ENCODE measurements at places on chromosomes 2 and 18.

DNA sequence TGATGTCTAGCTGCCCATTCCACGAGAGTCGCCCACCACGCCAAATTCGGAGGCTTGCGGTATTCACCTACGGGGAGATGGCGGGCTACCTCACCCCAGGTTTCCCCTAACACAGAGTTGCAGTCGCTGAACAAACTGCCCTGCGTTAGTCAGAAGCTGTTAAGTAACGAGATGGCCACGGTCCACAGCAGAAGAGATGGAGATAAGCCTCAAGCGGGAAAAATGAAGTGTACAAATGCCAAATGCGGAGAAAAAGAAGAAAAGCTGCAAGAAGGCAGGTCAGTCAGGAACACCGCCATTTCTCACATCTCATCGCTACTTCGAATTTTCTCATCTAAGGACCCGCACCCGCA, 425 bp downstream of the ASB3 start:
- H3K4me1 ChIP-seq = peaks cover 32% of the 10 kb centered on the region
- H3K4me3 ChIP-seq = peak overlapping the region; percentile 83
- H3K27me3 ChIP-seq = no peaks in the 10 kb centered on the region
- H3K27ac ChIP-seq = peak overlapping the region; percentile 79
- peaks cover 5% of the 10 kb centered on the region for H3K36me3 ChIP-seq
- no peak for DNase-seq

DNA sequence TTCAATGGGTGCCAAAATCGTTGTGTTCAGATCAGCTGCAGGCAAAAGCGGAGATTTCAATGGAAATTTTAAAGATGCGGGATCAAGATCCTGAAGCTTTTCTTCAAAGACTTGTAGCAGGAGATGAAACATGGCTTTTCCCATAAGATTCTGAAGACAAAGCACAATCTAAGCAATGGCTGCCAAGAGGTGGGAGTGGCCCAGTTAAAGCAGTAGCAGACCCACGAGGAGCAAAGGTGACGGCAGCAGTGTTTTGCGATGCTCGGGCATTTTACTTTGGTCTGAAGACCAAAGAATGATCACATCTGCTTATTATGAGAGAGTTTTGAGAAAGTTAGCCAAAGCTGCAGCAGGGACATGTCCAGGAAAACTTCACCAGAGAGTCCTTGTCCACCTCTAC, 222.9 kb downstream of the DSC3 start:
- no peaks in the 10 kb centered on the region for H3K36me3 ChIP-seq
- H3K27ac ChIP-seq = no peak overlapping the region
- DNase-seq = no peak
- no peak overlapping the region for H3K4me3 ChIP-seq

DNA sequence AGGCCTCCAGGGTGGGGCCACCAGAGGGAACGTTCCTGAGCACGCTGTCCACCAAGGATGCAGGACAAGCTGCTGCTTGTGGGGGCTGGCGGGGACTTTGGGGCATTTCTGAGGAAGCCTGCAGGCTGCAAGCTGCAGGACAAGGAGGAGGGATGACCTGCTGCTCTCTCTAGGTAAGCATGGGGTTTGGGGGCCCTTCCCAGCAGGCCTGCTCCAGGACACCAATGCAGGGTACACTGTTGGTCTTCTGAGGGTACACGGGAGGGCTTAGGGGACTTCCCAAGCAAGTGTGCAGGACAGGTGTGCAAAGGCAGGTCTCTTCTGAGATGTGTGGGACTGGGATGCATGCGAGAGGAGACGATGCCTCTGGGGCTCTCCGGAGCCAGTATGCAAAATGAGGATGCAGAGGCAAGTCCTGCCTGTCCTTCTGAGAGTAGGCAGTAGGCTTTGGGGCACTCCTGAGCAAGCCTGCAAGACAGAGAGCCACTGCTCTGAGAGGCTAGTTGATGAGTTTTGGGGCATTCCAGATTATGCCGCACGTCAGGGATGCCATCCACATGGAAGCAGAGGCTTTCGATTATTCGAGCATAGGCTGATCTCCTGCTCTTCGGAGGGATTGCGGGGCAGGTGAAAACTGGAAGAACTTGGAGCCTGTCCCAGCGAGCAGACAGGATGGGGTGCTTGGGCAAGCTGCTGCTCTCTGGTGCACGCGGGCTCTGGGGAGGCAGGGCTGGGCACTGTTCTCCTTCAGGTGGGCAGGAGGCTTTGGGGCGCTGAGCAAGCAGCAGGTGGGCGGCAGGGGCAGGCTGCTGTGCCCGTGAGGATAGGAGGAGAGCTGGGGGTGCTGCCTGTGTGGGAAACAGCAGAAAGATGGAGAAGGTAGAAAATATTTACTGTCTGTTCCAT, 44.6 kb downstream of the CNGA3 start:
- no peaks in the 10 kb centered on the region for H3K36me3 ChIP-seq
- no peaks in the 10 kb centered on the region for H3K27me3 ChIP-seq
- DNase-seq = no peak
- H3K27ac ChIP-seq = no peak overlapping the region
- no peak overlapping the region for H3K4me3 ChIP-seq
- no peaks in the 10 kb centered on the region for H3K4me1 ChIP-seq

DNA sequence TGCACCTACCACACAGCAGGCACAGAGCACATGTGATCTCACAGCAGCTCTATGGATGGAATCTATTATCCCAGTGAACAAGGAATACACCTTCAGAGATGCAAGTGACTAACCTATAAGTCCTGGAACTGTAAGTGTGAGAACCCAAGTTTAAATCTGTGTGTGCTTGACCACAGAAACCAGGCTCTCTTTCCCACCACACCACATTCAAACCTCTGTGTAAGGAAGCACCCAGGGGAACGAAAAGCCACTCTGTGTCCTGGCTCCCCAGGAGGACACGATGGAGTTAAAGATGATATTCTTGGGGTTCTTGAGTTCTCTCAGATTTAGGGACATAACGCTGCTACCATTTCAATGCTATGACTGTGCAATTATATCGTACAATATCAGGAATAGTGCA, 38.9 kb downstream of the TTR start:
- H3K4me3 ChIP-seq = no peak overlapping the region
- H3K27me3 ChIP-seq = peaks cover 4% of the 10 kb centered on the region
- H3K27ac ChIP-seq = no peak overlapping the region
- no peaks in the 10 kb centered on the region for H3K36me3 ChIP-seq
- DNase-seq = no peak

- peaks cover 58% of the 10 kb centered on the region for H3K27me3 ChIP-seq
- DNase-seq = no peak
- peaks cover 13% of the 10 kb centered on the region for H3K4me1 ChIP-seq
- no peak overlapping the region for H3K4me3 ChIP-seq
Observed at GRCh38 chr2:60560734-60561644, 7.5 kb upstream of the BCL11A start.

DNA sequence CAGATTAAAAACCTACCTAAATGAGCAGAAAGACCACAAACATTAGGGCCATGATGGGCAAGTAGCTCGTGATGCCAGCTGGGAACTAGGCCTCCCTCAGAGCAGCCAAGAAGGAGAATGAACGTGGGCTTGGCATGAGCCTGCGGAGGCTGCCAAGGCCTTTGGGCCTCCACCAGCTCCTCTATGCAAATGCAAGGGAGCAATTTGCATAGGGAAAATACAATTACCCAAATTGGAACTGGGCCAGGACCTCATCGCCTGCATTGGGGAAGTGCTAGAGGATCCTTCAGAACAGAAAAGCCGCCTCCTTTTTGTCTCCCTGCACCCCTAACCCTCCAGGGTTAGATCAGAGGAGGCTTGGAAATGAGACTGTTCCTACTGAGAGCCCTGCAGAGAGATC, 326.4 kb downstream of the SMAD2 start:
- H3K27me3 ChIP-seq = no peaks in the 10 kb centered on the region
- no peak overlapping the region for H3K4me3 ChIP-seq
- no peak for DNase-seq
- no peaks in the 10 kb centered on the region for H3K4me1 ChIP-seq
- no peaks in the 10 kb centered on the region for H3K36me3 ChIP-seq
- no peak overlapping the region for H3K27ac ChIP-seq

DNA sequence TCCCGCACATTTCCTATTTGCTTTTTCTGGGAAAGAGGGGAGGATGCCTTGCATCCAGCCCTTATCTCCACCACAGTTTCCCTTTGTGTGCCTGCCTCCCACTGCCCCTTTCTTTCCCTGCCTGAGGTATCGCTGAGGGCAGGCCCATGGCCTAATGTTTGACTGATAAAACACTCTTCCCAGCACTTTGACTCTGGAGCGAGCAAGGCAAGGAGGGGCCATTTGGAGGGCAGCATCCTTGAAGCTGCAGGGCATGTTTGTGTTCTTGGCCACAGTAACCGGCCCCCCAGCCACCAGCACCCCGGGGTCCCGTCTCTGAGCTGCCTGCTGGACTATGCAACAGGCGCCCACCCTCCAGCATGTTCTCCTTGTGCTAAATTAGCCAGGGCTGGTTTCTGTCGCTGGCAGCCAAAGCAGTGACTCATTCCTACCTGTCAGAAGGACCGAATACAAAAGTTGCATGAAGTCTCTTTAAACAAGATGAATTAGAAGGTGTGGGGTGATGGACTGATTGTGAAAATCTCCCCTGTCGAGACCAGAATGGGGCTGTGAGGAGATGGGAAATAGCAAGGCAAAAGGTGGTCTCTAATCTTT, 50.7 kb downstream of the BCL2L11 start:
- no peak overlapping the region for H3K4me3 ChIP-seq
- peaks cover 5% of the 10 kb centered on the region for H3K4me1 ChIP-seq
- peaks cover 3% of the 10 kb centered on the region for H3K36me3 ChIP-seq
- no peaks in the 10 kb centered on the region for H3K27me3 ChIP-seq
- no peak overlapping the region for H3K27ac ChIP-seq
- DNase-seq = no peak

DNA sequence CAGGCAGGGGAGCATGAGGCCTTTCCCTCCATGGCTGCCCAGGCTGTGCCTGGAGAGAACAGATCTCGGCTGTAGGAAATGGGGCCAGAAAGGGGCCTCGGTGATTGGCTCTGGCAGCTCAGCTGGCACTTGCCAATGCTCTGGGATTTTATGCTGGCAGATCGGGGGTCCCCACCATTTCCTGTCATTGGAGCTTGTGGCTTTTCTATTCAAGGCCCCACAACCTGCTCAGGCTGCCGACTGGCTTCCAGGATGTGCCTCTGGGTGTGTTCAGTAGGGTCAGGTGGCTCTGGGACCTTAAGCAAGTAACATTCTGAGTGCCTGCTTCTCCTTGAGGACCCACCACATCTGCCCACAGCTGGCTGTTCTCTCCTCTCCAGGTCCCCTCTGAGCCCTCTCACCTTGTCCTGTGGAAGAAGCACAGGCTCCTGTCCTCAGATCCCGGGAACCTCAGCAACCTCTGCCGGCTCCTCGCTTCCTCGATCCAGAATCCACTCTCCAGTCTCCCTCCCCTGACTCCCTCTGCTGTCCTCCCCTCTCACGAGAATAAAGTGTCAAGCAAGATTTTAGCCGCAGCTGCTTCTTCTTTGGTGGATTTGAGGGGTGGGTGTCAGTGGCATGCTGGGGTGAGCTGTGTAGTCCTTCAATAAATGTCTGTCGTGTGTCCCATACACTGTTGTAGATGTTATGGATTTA, 4.2 kb downstream of the GNLY start:
- H3K27ac ChIP-seq = no peak overlapping the region
- no peak for DNase-seq
- no peaks in the 10 kb centered on the region for H3K4me1 ChIP-seq
- no peaks in the 10 kb centered on the region for H3K36me3 ChIP-seq

GRCh38 chr2:226802573-226802972, 3.0 kb upstream of the IRS1 start:
- no peaks in the 10 kb centered on the region for H3K27me3 ChIP-seq
- no peak overlapping the region for H3K4me3 ChIP-seq
- H3K36me3 ChIP-seq = no peaks in the 10 kb centered on the region
- no peak overlapping the region for H3K27ac ChIP-seq

DNA sequence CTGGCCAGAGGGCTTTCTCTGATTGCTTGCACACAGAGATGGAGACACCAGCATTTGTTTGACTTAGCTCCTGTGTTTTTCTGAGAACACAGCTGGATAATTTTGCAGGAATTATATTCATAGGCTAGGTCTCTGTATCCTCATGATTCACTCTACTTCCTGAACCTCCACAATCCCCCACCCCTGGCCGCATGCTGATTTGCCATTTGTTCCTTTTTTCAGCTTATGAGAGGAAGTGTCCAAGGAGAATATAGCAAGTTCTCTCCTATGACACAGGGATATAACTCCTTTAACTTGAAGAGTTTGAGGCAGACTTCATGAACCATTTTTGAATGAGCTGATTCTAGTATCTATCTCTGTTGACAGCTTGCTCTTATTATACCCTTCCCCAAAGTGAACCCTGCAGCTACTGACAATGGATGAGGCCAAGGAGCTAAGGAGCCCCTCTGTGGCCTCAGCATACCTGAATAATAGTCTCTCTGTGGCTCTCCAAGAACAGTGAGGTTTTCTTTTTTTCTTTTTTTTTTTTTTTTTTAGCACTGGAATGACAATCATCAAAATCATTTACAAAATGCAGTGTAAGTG, 15.4 kb downstream of the CAVIN2 start:
- H3K4me1 ChIP-seq = no peaks in the 10 kb centered on the region
- H3K27me3 ChIP-seq = no peaks in the 10 kb centered on the region
- DNase-seq = no peak
- no peaks in the 10 kb centered on the region for H3K36me3 ChIP-seq

DNA sequence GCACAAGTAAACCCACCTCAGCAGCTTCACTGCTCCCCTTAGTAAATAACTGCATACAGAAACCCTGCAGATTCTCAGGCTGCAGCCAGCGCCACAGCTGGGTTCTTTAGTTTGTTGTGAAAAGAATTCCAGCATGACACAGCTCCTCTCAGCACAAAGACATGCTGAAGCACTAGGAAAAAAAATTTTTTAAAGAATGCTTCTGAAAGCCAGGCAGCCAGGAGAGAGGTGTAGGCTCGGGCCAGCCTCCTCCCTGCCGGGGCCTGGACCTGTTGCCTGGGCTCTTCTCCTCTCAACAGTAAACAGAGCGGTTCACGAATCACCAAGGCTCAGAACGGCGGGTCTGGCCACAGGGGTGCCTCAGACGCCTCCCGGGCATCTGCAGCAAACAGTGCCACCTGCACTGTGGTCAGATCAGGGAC, 95.7 kb upstream of the POU3F3 start:
- no peak for DNase-seq
- H3K27me3 ChIP-seq = no peaks in the 10 kb centered on the region
- no peaks in the 10 kb centered on the region for H3K36me3 ChIP-seq
- H3K27ac ChIP-seq = no peak overlapping the region

DNA sequence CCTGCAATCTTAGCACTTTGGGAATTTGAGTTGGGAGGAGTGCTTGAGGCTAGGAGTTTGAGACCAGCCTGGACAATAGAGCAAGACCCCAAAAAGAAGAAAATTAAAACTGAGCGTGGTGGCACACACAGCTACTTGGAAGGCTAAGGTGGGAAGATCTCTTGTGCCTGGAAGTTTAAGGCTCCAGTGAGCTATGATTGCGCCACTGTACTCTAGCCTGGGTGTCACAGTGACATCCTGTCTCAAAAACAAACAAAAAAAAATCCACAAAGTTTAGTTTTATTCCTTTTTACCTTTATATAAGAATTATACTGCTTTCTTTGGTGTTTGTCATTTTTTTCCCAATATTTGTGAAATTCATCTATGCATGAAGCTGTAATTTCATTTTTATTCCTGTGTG, 20.3 kb downstream of the SLC39A10 start:
- H3K4me1 ChIP-seq = peaks cover 8% of the 10 kb centered on the region
- H3K27me3 ChIP-seq = no peaks in the 10 kb centered on the region
- H3K36me3 ChIP-seq = peaks cover 7% of the 10 kb centered on the region
- no peak overlapping the region for H3K27ac ChIP-seq
- no peak for DNase-seq
- no peak overlapping the region for H3K4me3 ChIP-seq

Measured in CD4-positive, alpha-beta T cell (primary cell).